Stimulated activated CD4-positive, alpha-beta T cell treated with anti-CD3 and anti-CD28 coated beads, Interleukin-1b, Interleukin-23, amount 100 ng/mL, for 4 hours (primary cell): ENCODE measurements at places on chromosomes 4 and X.
A peak's percentile ranks its signal among the peaks of the same experiment; 100 is the strongest.

GRCh38 chrX:1661048-1661921, 46.4 kb downstream of the ASMT start:
- peak; percentile 69 for DNase-seq

GRCh38 chr4:118821590-118822293, 14.2 kb downstream of the SEC24D start:
- no peak for DNase-seq

GRCh38 chrX:20500171-20500865, 233.6 kb upstream of the RPS6KA3 start:
- no peak for DNase-seq

- no peak for DNase-seq
Observed at GRCh38 chr4:114389070-114389685, 209.4 kb upstream of the UGT8 start.

- no peak for DNase-seq
Observed at GRCh38 chr4:23429497-23429896, 460.4 kb downstream of the PPARGC1A start.

DNA sequence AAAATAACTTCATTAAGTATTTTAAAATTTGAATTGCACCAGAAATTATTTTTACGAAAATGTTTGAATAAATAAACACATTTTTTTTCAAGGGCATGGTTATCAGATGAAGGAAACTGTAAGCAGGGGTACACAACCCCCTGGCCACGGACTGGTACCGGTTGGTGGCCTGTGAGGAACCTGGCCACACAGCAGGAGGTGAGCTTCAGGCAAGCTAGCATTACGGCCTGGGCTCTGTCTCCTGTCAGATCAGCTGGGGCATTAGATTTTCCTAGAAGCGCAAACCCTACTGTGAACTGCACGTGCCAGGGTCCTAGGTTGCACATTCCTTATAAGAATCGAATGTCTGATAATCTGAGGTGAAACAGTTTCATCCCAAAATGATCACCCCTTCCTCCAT, 1499.7 kb upstream of the AGA start:
- DNase-seq, result no peak

DNA sequence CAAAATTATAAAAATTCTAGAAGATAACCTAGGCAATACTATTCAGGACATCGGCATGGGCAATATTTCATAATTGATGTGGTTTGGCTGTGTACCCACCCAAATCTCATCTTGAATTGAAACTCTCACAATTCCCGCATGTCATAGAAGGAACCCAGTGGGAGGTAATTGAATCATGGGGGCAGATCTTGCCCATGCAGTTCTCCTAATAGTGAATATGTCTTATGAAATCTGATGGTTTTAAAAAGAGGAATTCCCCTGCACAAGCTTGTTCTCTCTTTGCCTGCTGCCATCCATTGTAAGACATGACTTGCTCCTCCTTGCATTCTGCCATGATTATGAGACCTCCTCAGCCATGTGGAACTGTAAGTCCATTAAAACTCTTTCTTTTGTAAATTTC, 77.7 kb downstream of the DDX60 start:
- no peak for DNase-seq

DNA sequence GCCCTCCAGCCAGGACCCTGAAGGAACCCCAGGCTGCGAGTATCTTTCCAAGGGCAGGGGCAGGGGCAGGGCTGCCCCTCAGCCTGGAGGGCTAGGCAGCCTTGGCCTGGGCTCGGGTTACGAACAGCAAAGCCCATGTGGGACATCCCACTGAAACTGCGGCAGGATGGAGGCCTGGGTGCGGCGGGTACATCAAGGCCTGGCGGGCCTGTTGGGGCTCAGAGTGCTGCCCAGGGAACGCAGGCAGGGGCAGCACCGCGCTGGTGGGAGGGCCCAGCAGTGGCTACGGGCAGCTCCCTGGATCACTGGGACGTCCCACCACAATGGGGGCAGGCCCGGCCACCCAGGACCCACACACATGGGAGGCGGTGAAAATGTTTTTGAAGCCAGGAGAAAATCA, 10.9 kb downstream of the NAT8L start:
- no peak for DNase-seq

DNA sequence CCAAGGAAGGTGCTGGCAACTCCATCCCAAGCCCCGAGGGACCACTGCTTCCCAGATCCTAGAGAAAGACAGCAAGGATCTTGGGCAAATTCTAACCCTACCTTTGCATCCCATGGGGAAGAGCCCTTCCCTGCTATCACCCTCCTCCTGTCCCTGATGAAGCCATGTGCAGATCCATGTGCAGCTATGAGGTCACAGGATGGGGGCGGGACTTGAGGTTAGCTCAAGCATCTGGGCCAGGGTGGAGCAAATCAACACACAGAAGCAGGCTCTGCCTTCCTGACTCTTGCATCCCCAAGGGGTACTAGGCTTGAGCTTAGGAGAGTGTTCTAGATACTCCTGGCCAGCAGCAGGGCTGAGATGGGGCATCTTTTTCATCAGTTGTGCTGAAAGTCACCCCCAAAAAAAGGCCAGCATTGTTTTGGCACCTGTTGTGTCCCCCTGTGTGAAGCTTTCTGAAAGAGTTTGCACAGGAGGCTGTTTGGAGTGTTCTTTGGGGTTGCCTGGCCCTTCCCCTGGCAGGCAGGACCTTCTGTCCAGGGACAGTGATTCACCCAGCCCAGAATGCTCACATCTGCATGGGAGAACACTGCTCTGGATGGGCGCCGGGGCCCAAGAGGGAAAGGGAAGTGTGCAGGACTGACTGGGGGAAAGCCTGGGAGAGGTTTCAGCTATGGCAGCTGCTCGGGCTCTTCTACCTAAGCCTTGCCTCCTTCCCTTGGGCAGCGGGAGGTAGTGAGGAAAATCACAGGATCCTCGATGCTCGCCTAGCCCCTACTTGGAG, 50.8 kb downstream of the PRPS1 start:
- peak; percentile 27 for DNase-seq
